Mucosa of descending colon (tissue), 3 donors: ENCODE measurements at places on chromosomes 4 and X.

DNA sequence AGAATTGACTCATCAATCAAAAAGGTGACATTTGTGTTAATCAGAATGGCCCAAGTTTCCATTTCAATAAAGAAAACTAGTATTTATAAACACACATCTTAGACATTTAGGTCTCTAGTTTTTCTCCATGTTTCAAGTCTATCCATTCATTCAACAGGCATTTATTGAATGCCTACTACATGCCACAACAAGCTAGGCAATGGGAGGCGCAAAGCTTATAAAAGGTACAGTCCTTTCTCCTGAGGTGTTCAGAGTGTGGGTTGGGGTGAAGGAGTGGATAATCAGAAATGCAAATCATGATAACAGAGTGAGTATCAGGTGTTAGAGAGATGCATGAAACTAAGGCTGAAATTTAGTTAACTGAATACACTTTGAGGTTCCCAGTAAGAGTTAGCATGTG, 78.0 kb downstream of the HCCS start:
- DNase-seq, result no peak

DNA sequence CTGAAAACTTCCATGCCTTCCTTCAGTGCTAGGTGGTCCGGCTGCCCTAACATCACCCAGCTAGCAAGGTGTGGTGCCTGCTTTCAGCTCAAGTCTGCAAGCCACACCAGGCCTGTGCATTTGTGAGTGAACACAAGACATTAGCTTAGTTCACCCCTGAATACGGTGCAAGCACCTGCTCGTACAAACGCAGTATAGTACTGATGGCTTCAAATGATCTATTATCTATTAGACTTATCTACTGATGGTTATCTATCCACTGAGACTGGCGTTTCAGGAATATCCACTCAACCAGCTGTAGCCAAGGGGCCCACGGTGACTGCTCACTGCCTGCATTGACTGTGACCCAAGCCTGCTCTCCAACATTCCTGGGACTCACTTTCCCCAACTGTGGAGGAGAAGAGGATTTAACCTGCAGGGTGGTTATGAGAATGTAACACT, 155.9 kb downstream of the SHOX start:
- no peak for DNase-seq

DNA sequence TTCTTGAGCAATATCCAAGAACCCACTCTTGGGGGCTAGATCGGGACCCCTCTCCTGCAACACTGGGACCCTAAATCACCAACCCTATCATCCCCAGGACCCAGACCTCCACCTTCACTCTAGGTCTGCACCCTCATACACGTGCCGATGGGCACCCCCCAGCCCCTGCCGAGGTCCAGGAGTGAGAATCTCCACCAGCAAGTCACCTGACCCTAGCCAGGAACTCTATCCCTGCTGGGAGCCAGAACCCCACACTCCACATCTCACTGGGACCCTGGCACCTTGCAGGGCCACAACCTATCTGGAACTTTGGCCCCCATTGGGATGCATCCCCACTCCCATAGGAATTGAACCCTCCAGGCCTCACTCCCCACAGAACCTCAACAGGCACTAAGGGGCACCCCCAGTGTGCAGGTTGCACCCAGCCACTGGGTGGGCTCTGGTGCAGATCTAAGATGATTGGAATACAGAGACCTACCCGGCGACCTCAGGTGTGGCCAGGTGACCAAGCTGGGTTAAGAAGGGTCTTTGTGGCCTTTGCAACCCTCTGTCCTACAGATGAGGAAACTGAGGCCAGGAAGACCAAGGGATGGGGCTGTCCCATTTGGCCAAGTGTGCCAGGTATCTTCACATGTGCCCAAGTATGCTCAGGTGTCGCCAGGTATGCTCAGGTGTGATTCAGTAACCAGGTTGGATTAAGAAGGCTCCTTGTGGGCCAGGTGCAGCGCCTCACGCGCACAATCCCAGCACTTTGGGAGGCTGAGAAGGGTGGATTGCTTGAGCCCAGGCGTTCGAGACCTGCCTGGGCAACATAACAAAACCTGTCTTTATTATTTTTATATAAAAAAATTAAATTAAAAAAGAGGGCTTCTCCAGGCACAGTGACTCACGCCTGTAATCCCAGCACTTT, 3.1 kb upstream of the DHRSX start:
- DNase-seq, result no peak

- no peak for DNase-seq
These were observed 193.9 kb upstream of the PCDH10 start for GRCh38 chr4:132955146-132955545.

- no peak for DNase-seq
These were observed 208.8 kb downstream of the OR13H1 start for GRCh38 chrX:131752493-131753198.

- DNase-seq, result no peak
These were observed 4.7 kb downstream of the THAP9 start for GRCh38 chr4:82905205-82905604.

- DNase-seq, result no peak
These were observed 7.4 kb downstream of the ADRA2C start for GRCh38 chr4:3773552-3774001.

GRCh38 chr4:61254406-61254805, 54.3 kb downstream of the ADGRL3 start:
- DNase-seq, result no peak

GRCh38 chr4:75916091-75916661, 13.9 kb upstream of the PPEF2 start:
- DNase-seq, result no peak

- no peak for DNase-seq
These were observed 206.5 kb upstream of the ANXA10 start for GRCh38 chr4:167885872-167886271.

DNA sequence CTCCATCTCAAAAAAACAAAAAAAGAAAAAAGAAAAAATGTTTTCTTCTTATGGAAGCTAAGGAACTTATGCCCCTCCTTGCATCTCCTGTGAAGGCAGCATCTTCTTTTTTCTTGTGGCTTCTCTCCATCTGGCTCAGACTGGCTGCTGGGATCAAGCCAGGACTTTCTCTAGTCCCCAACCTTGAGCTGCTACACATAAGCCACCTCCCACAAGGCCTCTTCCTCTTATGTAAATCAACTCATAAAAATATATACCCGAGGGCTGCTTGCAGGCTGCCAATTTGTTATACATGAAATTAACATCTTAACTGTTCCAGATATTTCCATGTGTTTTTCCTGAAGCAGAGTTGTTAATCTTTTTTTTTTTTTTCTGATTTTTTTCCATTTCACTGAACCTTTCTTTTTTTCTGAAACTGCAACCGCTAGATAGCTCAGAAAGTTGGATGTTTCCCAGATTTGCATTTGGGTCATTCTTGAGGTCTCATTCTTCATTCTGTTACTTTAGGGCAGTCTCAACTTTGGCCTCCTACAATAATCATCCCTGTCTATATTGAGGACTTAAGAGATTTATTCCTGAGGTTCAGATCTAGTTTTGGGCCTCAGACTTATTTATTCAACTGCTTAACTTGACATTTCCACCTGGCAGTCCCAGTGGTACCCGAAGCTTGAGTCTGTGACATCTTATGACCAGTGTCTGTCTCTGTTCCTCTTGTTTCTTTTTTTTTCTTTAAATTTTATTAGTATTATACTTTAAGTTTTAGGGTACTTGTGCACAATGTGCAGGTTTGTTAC, 10.3 kb downstream of the SNX25 start:
- peak; percentile 75 for DNase-seq

DNA sequence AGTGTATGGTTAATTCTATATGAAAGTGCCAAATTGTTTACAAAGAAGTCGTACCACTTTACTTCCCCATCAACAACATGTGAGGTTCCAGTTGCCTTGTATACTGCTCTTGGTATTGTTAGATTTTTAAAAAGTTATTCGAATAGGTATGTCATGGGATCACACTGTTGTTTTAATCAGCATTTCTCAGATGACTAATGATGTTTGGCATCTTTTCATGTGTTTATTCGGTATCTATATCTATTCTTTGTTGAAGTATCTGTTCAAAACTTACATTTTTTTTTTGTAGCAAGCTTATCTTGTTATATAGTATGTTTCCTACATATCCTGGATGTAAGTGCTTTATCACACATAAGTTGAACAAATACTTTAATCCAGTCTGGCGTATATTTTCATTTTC, 99.4 kb upstream of the MAB21L2 start:
- no peak for DNase-seq

DNA sequence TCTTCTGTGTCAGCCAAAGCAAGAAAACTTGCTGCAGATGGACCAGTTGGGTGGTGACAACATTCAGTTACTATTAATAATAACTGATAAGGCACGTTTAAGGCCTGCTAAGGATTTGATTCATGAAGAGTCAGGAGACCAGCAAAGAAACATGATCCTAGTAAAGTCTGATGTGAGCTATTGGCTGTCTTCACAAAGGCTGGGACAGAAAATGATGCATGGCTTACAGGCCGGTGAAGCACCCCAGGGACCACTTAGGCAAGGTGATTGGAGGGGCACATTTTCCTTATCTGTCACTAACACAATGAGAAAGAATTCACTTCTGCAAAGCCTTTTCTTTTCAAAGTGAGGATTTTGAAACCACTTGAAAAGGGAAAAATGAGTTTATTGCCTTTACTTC, 65.4 kb upstream of the TRPC3 start:
- no peak for DNase-seq

GRCh38 chr4:2059726-2060602, 837 bp downstream of the NAT8L start:
- no peak for DNase-seq

GRCh38 chr4:85078016-85078415, 111.5 kb upstream of the WDFY3 start:
- no peak for DNase-seq

- DNase-seq, result no peak
These were observed 148.0 kb upstream of the STX18 start for GRCh38 chr4:4689694-4690440.

DNA sequence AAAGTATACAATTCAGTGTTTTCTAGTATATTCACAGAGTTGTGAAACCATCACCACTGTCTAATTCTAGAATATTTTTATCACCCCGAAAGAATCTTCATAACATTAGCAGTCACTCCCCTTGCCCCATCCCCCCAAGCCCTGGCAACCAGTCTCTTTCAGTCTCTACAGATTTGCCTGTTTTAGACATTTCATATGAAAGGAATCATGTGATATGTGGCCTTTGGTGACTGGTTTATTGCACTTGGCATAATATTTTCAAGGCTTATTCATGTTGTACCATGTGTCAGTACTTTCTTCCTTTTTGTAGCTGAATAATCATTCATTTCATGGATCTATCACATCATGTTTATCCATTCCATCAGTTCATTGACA, 371.7 kb downstream of the AFF2 start:
- DNase-seq, result no peak
